ENCODE measurements at places on chromosomes 1 and 21.

DNA sequence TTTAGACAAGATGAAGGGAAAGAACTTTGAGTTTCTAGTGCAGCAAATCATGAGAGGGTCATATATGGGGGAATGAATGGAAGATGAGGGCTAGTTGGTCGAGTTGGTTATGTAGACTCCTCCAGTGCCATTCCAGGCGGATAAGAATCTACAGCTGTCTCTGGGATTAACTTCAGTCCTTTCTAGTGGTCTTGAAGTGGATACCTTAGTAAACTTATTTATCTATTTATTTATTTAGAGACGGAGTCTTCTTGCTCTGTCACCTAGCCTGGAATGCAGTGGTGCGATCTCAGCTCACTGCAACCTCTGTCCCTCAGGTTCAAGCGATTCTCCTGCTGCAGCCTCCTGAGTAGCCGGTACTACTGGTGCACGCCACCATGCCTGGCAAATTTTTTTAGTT lies 41.4 kb upstream of the RCC2 start:
- no peak for DNase-seq

GRCh38 chr1:1960480-1961196 lies 41.6 kb upstream of the TMEM52 start:
- no peak for DNase-seq

GRCh38 chr1:171715813-171716251 lies 26.0 kb downstream of the VAMP4 start:
- DNase-seq = peak; percentile 18

GRCh38 chr1:223175032-223175431 lies 32.0 kb upstream of the TLR5 start:
- DNase-seq = no peak

GRCh38 chr1:244439391-244440032 lies 12.2 kb downstream of the ADSS2 start:
- DNase-seq = no peak

GRCh38 chr1:4673494-4673893 lies 19.1 kb downstream of the AJAP1 start:
- DNase-seq = no peak

DNA sequence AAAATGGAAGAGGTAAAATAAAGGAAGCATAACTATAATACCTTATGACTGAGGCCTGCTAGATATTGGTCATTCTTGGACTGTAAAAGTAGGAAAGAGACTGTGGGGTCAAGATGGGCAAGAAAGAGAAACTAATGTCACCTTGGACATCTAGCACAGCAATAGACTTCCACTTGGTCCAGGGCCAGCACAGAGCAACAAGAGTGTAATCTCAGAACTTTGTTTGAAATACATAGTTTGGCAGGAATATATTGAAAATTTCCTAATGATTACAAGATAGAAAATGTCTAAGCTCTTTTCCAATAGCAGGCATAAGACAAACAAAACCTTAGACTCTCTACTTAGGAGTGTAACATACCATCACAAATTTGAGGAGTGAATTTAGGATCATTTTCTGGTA lies 4.6 kb downstream of the LRRC8C start:
- no peak for DNase-seq

GRCh38 chr1:18142471-18142870 lies 34.9 kb downstream of the IGSF21 start:
- no peak for DNase-seq

GRCh38 chr1:28127617-28128257 lies 39.3 kb upstream of the EYA3 start:
- DNase-seq = no peak

DNA sequence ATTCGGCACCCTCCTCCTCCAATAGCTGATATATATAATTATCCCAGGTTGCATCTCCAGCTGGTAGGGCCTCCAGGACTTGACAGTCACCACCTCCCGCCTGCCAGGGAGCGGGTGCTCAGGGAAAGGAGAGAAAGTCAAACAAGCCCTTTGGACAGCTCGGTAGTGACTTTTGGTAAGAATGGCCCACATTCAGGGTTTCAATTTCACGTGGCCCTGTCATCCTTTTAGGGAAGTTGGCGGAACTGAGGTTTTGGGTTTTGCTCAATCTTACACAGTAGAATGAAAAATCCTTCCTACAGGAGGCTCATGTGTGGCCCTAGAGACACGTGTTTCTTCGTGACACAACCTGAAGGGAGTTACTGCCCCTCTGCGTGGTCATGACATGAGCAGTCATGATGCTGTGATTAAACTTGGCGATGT lies 44.2 kb downstream of the CAPN8 start:
- DNase-seq = no peak

- DNase-seq = peak; percentile 69
Observed at GRCh38 chr1:77888781-77889642, 588 bp downstream of the NEXN start.

DNA sequence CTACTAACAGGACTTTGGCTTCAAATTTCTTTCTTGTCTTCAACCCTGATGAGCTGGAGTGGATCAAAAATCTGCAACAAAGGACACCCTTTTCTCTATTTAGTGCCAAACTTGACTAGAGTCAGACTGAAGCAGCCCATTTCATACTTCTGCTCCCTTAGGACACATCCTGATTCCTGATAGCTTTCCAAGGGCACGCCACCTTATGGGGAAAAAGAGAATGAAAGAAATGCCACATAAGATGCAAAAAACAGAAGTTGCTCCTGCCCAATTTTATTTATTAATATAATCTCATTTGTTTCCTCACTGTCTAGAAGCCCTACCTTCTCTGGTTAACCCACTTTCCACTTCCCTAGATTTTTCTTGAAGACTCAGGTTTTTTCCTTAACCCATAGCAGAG lies 72.7 kb upstream of the NBPF4 start:
- DNase-seq = peak; percentile 10

GRCh38 chr1:186869526-186870228 lies 40.9 kb downstream of the PLA2G4A start:
- DNase-seq = no peak

GRCh38 chr1:229068270-229068987 lies 202.5 kb upstream of the RAB4A start:
- DNase-seq = no peak

- DNase-seq = peak; percentile 5
Observed at GRCh38 chr1:92882819-92883218, 51.0 kb downstream of the RPL5 start.

GRCh38 chr1:223847781-223848345 lies 2.1 kb upstream of the TP53BP2 start:
- no peak for DNase-seq

DNA sequence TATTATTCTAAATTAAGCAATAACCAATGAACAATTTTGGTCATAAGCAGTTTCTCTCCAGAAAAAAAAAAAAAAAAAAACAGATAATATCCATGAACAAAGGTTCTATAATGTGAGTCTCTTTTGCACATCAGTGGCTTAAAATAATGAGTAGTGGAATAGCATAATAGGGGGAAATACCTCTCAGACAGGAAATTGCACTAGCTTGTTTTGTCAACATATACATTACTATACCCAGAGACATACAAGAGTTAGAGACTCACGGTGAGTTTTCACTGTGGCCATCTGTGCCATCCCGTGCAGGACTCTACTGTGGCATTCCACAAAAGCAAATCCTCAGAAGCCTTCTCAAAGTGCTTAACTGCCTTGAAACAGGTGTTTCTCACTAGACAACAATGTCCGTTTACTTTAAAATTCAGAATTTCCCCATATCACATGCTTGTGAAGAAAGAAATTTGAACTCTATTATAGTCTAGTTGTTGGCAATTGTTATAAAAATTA lies 697.9 kb downstream of the USP25 start:
- no peak for DNase-seq

All from fibroblast of skin of right biceps (primary cell).